ENCODE measurements at places on chromosomes 4 and X. TPM values are rescaled to one million over a fixed set of nuclear protein-coding genes. Genes with fewer than 3 reads are reported as not detected.

PCDH11X gene
- 0.22 TPM for total RNA-seq

NDP gene
- total RNA-seq = 1.2 TPM

PAGE4 gene
- total RNA-seq = not detected

FAM114A1 gene
- 162 TPM for total RNA-seq

LRCH2 gene
- 9.2 TPM for total RNA-seq

TEX11 gene
- total RNA-seq = not detected

PNCK gene
- not detected for total RNA-seq

MAGED4B gene
- total RNA-seq = 1.2 TPM

UGT2B15 gene
- not detected for total RNA-seq

MAGIX gene
- 0.40 TPM for total RNA-seq

CXCL1 gene
- 64.6 TPM for total RNA-seq

ESX1 gene
- total RNA-seq = not detected

PI4K2B gene
- 45.1 TPM for total RNA-seq

RNF150 gene
- total RNA-seq = 0.22 TPM
